HCEC 1CT (cell line): ENCODE measurements at places on chromosomes 1 and 21.

GRCh38 chr1:110542725-110543124, 23.8 kb upstream of the KCNA10 start:
- DNase-seq, result peak; percentile 10

GRCh38 chr1:40986956-40987355, 7.5 kb downstream of the CTPS1 start:
- DNase-seq, result no peak

GRCh38 chr1:18004278-18004677, 103.3 kb upstream of the IGSF21 start:
- DNase-seq, result no peak

DNA sequence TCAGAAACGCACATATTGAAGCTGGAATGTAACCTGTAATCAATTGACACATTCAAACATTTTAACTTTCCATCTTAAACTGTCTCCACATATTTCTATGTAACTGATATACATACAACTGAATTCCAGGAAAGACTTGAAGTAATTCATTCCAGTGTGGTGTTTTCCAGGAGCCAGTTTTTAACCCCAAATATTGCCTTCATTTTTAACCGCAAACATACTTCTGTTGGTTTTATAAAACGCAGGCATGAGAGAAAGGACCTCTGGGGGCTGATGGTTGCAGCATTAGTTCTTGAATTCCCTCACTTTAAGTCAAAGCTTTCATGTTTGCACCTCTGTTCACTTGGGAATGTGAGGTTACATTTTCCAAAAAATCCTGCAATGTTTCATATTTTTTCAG, 204.1 kb downstream of the CRB1 start:
- no peak for DNase-seq

GRCh38 chr1:224733027-224733911, 117.2 kb downstream of the CNIH3 start:
- peak; percentile 48 for DNase-seq

DNA sequence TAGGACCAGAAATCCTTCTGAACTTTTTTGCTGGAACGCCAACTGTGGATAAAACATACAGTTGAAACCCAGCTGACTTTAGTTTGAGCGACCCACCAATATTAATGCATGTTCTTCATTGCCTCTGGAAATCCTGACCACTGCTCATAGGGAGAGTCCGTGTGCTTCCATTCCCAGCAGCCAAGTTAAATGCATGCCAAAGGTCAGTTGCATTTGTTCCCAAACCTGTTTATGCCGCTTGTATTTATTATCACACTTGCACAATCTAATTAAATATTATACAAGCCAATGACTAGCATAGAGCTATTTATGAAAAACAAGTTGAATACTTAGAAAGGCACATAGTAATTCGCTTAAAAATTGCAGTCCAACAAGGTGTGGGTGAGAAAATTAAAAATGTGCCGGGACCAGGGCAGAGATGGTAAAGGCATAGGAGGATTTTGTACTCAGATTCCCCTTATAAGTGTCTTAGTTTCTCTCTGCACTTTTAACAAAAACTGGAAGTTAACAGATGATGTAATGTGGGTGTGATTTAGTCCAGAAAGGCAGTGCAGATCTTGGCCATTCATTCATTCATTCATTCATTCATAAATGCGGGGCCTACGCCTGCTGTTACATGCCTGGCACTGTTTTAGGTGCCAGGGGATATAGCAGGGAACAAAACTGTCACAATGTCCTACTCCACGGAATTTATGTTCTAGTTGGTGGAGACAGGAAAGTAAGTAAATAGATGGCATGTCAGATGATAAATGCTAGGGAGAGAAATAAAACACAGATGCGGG, 99.7 kb downstream of the PRDM2 start:
- no peak for DNase-seq

GRCh38 chr1:168819668-168820067, 90.7 kb upstream of the DPT start:
- no peak for DNase-seq

- no peak for DNase-seq
Measured at GRCh38 chr1:185926588-185926987, 192.4 kb downstream of the HMCN1 start.

- no peak for DNase-seq
Measured at GRCh38 chr1:108049178-108049819, 84.3 kb upstream of the VAV3 start.

- no peak for DNase-seq
Measured at GRCh38 chr1:25657121-25657882, 40.7 kb downstream of the MAN1C1 start.

- no peak for DNase-seq
Measured at GRCh38 chr1:222792744-222793143, 22.1 kb upstream of the DISP1 start.

DNA sequence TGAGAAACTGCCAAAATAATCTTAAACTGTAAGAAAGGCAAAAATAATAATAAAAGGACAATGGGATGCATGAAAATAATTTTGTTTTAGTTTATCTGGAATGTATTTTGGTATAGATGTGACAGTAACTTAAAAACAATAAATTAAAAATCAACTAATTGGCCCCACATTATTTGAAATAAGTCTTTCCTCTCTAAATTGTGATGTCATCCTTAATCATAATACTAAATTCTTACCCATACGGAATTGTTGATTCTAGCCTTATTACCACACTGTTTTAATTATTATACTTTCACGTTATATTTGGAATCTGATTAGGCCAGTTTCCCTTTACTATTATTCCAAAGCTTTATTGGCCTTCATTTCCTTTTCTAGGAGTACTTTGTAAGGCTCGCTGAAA, 7.7 kb downstream of the DESI2 start:
- no peak for DNase-seq

- DNase-seq, result peak; percentile 25
Measured at GRCh38 chr21:42227909-42228708, 9.2 kb downstream of the ABCG1 start.

GRCh38 chr1:191907121-191907520, 251.1 kb upstream of the RGS18 start:
- no peak for DNase-seq

DNA sequence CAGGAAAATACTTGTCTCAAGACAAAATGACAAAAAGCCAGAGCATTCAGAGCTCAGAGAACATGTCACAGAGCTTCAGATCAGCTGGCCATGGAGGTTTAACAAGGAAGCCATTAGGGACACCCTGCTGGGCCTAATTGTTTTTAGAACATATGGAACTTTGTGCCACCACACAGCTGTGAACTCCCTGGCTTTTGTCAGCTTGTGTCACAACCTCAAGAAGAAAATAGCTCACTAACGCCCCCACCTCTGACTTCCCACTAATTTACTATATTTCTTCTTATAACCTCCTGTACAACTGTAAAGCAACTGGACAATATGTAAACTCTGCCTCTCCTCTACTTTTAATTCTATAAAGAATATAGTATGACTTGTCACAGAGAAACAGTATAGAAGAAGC, 21.0 kb upstream of the TDRD10 start:
- no peak for DNase-seq
